ENCODE measurements at places on chromosomes 12 and 14. TPM values are rescaled to one million over a fixed set of nuclear protein-coding genes. Genes with fewer than 3 reads are reported as not detected.

GRCh38 chr12:54138219-54138618, 50.6 kb downstream of the SMUG1 start:
- DNase-seq: no peak

DNA sequence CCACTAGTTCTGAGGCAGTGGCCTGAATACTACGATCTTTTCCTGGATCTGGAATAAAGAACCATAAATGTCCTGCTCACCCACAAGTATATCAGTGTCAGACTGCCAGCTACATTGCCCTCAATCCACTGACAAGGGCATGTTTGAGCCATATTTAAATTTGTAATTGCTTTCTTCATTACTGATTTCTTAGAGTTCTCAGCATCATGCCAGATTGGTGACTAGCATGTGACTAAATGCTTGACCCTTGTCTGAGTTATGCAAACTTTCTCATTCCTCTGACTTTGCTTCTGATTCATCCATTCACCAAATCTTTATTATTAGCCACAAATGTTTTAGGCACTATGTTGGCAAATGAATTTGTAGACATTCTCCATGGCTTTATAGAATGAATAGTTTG, 143.6 kb upstream of the SLC16A7 start:
- DNase-seq: peak; percentile 91

The DLGAP5 gene
- total RNA-seq: 52.1 TPM

The SALL2 gene
- 1.1 TPM for total RNA-seq

The LMNTD1 gene
- total RNA-seq: 0.69 TPM

The GZMB gene
- total RNA-seq: not detected
